HFF-Myc (cell line): ENCODE measurements at places on chromosomes 7 and 10.

- no peak for DNase-seq
Measured at GRCh38 chr7:35355199-35355598, 101.3 kb upstream of the TBX20 start.

GRCh38 chr7:20971219-20971618 is 184.5 kb upstream of the SP8 start:
- DNase-seq: no peak

DNA sequence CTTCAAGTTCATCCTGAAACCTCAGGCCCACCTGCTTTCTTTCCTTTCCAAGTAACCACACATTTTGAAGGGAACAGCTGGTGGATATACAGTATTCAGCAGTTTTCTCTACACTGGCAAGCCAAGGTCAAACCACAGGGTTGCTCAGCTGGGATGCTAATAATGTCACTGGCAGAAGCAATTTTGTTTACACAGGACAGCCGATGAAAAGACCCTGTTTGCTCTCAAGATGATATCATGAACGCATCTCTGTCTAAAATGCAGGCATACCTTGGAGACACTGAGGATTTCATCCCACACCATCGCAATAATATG is 186.2 kb downstream of the USP6NL start:
- no peak for DNase-seq

- no peak for DNase-seq
Measured at GRCh38 chr7:99365318-99366141, 9.0 kb upstream of the ARPC1B start.

DNA sequence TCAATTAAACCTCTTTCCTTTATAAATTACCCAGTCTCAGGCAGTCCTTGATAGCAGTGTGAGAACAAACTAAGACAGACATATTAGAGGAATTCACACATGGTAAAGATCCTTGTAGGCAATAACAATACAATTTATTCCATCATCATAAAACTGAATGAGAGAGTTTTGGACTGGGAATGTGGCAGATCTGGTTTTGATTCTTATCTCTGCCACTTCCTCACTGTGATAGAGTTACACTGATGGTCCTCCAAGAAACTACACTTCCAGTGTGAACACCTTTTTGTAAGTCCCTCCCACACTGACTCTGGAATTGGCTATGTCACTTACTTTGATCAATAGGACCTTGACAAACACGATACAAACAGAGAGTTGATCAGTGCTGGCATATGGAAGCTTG is 2.9 kb downstream of the ENO4 start:
- DNase-seq: no peak

DNA sequence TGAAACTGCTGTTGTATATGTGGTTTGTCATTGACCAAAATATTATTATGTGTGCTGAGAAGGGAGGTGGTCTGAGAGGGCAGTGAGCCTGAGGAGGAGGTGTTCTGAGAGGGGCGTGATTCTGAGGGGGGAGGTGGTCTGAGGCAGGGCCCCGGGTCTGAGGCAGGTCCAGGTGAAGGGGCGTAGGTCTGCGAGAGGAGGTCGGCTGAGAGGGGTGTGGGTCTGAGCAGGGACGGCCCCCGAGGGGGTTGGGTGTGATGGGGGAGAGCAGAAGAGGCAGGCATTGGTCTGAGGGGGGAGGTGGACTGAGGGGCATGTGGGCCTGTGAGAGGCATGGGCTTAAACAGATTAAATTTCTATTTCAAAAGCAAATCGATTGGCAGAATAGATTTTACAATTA is 32.4 kb downstream of the AKR1C4 start:
- no peak for DNase-seq

DNA sequence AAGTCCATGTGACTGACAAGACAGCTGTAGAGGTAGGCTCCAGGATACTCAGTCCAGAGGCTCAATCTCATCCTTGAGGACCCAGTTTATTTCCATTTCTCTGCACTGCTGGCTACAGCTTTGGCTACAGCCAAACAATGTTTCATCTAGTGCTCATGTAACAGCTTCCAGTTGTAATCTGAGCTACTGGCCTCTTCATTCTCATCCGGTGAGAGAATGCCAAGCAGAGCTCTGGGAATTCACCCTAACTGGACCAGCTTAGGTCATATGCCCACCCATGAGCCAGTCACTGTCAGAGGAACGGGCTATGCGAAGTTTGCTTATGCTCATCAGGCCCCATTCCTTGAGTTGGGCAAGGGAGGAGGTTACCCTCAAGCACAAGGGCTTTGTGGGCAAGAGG is 192.9 kb downstream of the EVX1 start:
- no peak for DNase-seq

GRCh38 chr7:1887251-1887650 is 217.2 kb downstream of the ELFN1 start:
- no peak for DNase-seq

- DNase-seq: peak; percentile 52
Measured at GRCh38 chr10:75972491-75973276, 541.3 kb downstream of the LRMDA start.

DNA sequence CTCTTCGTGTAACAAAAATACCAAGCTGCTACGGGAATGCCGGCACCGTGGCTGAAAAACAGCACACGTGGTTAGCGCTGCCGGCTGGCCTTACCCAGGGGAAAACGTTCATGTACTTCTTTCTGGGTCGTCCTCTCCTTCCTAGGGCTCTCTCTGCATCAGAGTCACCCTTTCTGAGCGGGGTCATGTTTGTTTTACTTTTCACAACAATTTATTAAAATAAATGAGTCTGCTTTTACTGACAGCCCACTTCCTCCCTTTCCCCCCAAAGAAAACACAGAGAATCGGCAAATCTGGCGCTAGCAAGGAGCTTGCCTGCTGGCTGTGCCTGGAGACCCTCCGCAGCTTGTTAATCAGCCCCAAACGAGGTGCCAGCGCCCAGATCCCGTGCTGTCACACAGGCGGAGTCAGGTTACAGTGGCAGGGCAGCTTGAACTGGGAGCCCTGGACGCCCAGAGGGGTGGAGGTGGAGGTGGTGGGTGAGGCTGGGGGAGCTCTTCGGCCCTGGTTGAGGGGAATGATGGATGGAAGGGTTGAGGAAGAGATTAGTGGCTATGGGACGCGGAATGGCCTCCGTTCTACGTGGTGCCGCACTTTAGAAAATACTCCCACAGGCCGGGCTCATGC is 162.2 kb upstream of the TNS3 start:
- no peak for DNase-seq

GRCh38 chr7:134051020-134051419 is 76.1 kb upstream of the LRGUK start:
- DNase-seq: no peak

GRCh38 chr10:59607970-59608369 is 101.7 kb downstream of the SLC16A9 start:
- no peak for DNase-seq

DNA sequence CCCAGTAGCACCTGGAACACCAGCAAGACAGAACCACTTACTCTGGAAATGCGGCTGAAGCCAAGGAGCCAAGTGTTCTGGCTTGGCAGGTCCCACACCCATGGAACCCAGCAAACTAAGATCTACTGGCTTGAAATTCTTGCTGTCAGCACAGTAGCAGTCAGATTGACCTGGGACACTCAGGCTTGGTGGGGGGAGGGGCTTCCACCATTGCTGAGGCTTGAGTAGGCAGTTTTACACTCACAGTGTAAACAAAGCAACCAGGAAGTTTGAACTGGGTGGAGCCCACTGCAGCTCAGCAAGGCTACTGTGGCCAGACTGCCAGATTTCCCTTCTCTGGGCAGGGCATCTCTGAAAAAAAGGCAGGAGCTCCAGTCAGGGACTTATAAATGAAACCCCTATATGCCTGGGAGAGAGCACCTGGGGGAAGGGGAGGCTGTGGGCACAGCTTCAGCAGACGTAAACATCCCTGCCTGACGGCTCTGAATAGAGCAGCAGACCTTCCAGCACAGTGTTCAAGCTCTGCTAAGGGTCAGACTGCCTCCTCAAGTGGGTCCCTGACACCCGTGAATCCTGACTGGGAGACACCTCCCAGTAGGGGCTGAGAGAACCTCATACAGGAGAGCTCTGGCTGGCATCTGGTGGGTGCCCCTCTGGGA is 121.2 kb downstream of the MTERF1 start:
- DNase-seq: no peak

DNA sequence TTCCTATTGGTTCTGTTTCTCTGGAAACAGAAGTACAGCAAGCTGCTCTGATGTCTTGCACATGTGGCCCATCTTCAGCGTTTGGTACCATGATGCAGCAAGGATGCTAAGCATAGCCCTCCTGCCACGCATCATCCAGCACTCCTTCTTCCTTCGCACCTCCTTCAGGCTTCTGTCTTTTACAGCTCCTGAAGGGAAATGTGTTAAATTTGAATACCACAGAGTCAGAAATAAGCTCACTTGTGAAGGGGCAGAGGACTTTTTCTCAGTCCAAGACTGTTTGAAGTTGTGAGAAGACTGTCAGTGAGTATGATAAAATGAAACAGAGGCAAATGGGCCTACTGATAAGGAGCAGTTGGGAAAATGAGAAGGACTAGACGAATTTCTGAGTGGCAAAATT is 20.7 kb downstream of the TSPAN13 start:
- DNase-seq: no peak

DNA sequence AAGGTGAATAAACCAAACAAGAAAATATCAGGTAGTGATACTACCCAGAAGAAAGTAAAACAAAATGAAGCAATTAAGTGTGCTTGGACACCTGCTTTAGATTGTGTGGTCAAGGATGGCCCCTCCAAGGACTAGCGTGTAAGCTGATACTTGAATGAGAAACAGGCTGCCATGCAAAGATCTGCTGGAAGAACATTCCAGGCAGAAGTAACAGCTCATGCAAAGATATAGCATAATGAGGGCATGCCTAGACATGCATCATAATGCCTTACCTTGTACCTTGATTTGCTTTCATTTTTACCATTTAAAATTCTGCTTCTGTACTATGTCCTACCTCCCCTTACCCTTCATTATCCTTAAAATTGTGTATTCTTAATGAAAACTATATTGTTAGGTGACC is 74.8 kb upstream of the HDAC9 start:
- peak; percentile 62 for DNase-seq

- DNase-seq: no peak
Measured at GRCh38 chr7:75704928-75705327, 33.8 kb downstream of the HIP1 start.

DNA sequence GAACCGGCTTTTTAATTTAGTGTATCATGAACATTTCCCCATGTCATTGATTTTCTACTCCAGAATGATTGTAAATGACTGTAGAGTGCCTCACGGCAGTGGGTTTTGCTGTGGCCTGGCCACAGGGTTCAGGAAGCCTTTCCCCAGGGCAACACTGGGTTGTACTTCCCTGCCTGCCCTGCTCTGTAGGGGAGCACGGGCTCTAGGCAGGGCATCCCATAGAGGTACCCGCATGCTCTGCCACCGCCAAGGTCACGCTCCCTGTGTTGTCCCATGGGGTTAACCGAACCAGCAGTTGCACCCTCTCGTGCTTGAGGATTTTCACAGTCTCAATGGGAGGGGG is 63.8 kb downstream of the BPGM start:
- DNase-seq: no peak

DNA sequence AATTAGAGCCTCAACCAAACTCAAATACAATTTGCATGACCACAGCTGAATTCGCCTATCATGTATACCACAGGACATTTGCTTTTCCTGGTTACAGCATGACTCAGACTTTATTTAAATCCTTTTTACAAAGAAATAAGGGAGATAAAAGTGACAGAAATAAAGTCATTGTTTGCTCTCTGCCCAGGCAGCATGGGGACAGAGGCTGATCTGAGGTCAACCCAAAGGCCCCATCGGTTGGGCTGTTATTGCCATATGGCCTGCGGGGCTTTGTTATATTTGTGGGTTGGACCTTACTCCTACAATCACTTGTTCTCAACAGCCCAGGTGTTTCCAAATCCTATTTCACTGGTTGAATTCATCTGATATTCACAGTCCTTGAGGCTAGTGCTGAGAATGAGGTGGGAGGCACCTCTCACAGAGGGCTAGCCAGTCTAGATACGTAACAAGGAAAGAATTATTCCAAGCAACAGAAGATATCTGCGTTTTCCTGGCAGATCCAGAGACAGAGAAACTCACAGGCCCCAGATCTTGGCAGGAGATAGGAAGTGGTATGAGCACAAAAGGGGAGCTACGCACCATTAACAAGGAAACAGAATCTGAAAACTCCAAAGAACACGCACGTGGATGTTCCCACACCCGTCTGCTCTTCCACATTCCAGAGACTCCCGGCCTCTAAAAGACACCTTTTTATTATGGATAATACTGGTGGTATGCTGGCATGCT is 117.3 kb downstream of the HIPK2 start:
- no peak for DNase-seq

GRCh38 chr7:150849204-150849775 is 3.0 kb upstream of the AOC1 start:
- no peak for DNase-seq

DNA sequence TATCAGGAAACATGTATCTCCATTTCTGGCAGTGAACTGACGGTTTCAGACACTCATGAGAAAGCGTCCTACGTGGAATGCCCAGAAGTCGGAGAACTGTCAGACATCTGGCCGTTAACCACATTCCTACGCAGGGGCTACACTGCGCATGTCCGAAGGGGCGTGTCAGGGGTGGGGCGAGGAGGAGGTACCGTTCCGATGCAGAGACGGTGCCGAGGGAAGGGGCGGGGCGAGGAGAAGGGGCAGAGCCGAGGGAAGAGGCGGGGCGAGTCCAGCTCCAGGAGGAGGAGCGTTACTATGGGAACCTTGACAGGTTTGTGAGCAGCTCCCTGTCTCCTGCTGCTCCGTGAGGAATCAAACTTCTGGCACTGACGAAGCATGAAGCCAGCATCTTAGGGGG is 366.9 kb upstream of the NUPR2 start:
- DNase-seq: no peak

- DNase-seq: no peak
Measured at GRCh38 chr10:96524741-96525140, 11.0 kb upstream of the TLL2 start.

DNA sequence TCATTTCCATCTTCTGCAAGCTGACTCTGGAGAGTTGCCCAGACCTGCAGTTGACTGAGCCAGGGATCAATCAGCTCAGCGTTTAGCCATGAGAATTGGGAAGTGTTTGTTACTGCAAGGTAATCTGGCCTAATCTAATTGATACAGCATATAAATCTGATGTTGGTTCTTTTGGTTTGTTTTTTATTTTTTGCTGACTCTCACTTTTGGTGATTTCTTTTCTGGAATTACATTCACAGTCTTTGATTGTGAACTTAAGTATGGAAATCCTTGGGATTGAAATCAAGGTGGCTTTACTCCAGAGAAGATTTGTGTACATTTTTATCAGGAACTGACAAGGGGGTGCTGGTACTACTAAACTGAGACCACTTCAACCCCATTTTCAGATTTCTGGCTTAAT is 1.7 kb upstream of the GIMAP6 start:
- no peak for DNase-seq

- no peak for DNase-seq
Measured at GRCh38 chr7:24932815-24933214, 47.2 kb downstream of the OSBPL3 start.

GRCh38 chr10:88725798-88726197 is 19.7 kb downstream of the LIPK start:
- DNase-seq: no peak

- DNase-seq: no peak
Measured at GRCh38 chr10:72466018-72466417, 111.3 kb upstream of the DNAJB12 start.

GRCh38 chr7:132240821-132241422 is 335.3 kb downstream of the PLXNA4 start:
- no peak for DNase-seq
